Astrocyte of the cerebellum (primary cell): ENCODE measurements at places on chromosomes 6 and 20.
A peak's percentile ranks its signal among the peaks of the same experiment; 100 is the strongest.

DNA sequence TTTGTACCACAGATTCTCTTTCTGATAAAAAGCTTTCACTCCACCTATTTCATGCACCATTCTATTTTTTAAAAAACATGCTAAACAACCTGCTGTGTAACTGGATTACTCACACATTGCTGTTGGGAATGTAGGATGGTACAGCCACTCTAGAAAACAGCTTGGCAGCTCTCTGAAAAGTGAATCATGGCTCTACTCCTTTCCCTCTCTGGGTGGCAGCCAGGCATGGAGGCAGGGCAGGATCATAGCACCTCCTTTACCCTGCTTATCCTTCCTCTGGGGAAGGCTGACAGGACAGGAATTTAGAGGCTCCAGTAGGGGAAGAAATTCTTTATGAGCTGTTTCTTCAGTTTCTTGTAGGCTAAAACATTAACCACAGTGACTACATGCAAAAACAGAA, 6.7 kb upstream of the VNN2 start:
- DNase-seq, result peak; percentile 65

DNA sequence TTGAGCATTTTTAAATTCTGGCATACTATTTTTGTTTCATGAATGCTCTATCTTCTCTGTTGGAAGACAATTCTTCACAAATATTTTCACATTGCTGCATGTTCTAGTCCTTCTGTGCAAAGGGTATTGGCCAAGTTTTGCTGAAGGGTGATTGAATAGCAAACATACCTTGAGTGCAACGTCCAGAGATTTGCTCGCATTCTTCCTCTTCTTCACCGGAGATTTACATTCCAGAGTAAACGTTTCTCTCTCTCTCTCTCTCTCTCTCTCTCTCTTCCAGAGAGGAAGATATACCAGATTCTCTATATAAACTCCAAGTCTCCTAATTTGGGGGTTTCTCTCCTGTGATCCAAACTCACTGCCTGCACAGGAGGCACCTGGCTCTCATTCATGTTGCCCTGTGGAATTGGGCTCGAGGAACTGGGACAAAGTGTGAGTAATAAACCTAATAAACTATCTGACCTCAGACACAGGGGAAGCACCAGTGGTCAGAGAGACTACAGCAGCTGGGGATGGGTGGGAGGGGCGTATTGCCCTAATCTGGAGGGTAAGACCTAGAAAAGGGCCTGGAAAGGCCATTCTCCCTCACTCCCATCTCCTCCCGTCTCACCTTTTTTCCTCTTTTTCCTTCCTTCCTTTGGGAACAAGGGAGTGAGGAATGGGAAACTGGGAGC, 1.1 kb upstream of the TREML1 start:
- no peak for DNase-seq

DNA sequence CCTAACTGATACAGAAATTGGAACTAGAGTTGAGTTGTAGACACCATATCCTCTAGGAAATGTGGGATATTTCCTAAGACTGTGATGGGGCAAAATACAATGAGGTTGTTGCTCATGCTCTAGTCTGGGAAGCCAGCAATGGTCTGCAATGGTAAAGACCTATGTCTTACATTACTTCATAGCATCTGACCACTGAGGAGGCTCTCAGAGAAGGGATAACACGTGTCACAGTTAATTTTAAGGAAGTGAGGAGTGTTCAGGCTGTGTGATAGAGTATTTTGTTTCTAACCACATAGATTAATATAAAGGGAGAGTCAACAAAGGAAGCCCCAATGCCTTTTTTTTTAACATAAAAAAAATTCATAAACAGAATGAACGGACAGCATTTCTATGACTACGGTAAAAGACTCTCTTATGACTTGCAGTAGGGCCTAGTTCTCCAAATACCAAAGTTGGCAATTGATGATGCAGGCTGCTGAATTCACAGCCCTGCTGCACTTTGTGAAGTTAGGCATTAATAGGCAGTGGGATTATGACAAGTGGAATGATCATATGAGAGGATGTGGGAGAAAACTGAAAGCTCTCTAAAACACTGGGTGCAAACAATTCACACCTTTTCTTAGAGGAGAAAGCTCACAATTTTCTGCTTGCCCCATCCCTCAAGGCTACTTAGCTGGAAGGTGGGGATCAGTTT, 13.7 kb downstream of the KCNS1 start:
- no peak for DNase-seq

GRCh38 chr6:4675121-4675520, 101.1 kb upstream of the CDYL start:
- DNase-seq, result no peak

GRCh38 chr6:45031601-45032000, 296.5 kb upstream of the RUNX2 start:
- no peak for DNase-seq

- no peak for DNase-seq
Measured at GRCh38 chr20:63320616-63321147, 27.7 kb downstream of the COL20A1 start.

DNA sequence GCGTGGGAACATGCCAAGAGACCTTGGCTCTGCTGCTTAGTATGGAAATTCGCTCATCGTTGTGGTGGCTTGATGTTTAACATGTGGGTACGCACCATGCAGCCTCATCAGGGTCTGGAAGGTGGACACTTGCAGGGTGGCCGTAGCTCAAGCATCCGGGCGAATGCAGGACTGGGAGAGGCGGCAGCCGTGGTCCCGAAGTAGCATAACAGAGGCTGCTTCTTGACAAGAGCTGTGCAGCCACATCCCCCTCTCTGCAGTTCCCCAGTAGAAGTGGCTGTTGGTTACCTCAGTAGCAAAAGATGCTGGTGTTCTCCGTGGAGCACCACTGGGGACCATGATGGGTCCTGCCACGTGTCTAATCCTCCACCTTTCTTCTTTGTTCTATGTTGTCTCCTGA, 195.0 kb downstream of the THBS2 start:
- no peak for DNase-seq

- DNase-seq, result no peak
Measured at GRCh38 chr20:48202334-48203113, 417.2 kb upstream of the SULF2 start.

DNA sequence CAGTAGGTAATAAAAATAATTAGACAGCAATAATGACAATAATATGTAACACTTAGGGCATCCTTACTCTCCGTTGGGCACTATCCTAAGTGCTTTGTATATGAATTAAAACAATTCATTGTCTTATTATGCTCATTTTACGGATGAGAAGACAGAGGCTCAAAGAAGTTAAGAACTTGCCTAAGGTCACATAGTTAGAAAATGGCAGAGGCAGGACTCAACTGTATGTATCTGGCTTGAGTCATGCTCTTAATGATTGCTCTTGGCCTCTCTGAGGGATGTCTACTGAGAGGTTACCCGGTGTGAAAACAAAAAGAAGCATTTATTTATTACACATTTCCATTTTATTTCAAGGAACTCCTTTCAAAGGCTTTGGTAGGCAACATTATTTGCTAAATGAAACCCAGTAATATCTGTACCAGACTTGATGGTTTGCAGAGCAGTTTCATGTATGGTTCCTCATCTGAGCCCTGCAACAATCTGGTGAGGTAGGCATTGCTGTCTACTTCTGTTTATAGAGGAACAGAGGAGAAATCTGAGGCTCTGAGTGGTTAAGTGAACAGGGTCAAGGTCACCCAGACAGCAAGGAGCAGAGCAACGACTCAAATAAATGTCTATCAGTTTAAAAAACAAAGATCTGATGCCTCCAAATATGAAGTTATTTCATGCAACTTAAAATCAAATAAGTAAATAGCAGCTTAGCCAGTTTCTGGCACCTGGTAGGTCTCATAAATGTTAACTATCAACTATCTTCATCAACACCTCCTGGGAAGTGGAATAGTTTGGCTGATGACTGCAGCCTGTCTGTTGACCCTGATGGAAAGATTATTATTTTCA, 4.2 kb upstream of the PARD6B start:
- no peak for DNase-seq

GRCh38 chr6:155257796-155258195, 6.0 kb upstream of the CLDN20 start:
- DNase-seq, result no peak

DNA sequence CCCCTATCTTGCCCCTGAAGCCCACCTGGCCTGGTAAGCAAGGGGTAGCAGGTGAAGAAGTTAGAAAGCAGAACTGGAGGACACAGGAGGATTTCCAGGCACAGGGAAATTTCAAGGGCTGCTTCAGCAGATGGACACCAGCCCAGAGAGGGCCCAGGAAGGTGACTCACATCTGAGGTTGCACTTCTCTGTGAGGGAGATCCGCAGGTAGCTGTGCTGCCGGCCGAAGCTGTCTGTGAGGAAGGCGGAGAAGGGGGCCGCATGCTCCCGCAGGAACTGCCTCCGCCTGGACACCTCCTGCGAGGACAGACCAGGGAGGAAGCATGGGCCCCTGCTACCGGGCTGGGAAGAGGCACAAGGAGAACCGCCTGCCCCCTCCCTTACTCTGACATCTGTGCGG, 7.1 kb downstream of the MOCS1 start:
- DNase-seq, result no peak

- no peak for DNase-seq
Measured at GRCh38 chr6:62446647-62447316, 160.8 kb upstream of the KHDRBS2 start.

DNA sequence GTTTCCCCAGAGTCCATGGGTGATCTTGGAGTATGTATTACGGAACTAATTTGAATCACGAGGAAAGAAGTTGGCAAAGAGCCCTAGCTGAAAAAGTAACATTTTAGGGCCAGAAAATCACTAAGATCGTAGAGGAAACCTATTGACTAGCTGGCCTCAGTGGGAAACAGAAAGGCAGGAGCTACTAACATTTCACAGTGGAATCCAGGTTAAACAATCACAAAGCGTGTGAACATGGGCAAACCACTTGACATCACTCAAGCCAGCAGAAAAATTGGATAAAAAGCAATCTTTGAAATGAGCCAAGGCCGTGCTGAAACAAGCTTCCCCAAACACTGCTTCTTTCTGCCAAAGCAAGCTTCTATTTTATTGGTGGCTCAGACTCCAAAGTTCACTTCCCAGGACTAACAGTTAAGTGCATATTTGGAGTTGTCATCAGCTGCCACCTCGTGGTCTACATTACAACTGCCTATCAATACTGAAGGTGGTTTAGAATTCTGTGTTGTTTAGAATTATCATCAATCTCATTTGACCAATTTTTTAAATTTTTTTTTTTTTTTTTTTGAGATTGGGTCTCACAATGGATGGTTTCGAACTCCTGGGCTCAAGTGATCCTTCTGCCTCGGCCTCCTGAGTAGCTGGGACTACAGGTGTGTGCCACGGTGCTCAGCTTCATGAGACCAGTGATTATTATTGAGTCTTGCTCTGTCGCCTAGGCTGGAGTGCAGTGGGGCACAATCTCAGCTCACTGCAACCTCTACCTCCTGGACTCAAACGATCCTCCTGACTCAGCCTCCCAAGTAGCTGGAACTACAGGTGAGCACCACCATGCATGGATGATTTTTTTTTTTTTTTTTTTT, 10.6 kb downstream of the RPS10 start:
- peak; percentile 79 for DNase-seq

- DNase-seq, result no peak
Measured at GRCh38 chr6:69379518-69379917, 417.3 kb downstream of the LMBRD1 start.

DNA sequence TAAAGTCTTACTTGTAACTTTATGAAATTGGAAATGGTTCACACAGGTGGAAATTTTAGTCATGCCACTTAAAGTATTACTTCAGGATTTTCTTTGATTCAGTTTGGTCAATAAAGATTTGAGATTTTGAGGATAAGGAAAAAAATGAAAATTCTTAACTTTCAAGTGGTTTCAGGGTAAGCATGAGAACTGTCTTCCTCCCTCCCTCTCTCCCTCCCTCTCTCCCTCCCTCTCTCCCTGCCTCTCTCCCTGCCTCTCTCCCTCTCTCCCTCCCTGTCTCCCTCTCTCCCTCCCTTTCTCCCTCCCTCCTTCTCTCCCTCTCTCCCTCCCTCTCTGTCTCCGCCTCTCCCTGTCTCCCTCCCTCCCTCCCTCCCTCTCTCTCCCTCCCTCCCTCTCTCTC, 36.9 kb downstream of the L3MBTL3 start:
- no peak for DNase-seq

GRCh38 chr6:144310765-144311164, 25.6 kb downstream of the UTRN start:
- DNase-seq, result no peak

DNA sequence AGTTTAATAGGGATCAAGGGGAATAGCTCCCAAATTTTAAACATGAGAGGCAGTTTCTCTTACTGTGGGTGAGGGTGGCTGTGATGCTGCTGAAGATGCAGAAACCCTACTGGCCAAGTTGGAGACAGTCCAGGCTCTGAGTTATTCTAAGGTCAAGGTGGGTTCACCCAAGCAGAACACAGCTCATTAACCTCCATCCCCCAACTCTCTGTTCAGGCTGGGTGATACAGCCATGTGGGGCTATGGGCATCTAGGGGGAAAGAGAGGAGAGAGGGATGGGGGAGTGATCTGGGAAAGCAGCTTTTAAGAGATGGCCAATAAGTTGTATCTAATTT, 18.9 kb upstream of the TRAM2 start:
- no peak for DNase-seq

- DNase-seq, result no peak
Measured at GRCh38 chr20:10064611-10065010, 29.8 kb downstream of the ANKEF1 start.

DNA sequence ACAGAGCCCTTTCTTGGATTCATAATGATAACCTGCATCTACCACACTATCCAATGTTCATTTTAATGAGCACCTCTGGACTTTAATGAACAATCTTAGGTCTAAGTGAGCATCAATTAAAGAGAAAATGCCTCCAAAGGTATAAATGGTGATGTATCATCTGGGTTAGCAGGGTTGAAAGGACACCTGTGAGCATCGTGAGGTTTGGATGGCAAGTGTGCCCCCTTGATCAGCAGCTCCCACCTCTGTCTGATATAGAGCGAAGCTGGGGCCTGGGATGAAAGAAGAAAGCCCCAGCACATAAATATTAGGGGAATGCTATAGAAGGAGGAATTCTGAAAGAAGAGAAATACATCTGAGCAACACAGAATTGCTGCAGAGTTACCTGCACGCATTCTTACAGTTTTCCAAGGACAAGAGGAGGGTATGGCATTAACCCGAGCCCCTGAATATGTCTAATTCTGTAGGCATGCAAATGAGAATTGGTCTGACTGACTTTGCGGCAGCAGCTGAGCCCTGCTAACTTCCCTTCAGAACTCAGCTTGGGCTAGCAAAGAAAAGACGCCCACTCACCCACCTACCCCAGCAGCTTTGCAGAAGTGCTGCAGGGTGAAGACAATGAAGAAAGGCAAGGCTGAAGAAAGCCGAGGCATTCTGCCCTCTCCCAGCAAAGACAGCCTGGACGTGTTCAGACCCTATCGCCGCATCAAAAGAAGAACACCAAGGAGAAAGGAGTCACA, 136.2 kb downstream of the GMPR start:
- no peak for DNase-seq
